Omental fat pad (tissue), 4 donors: ENCODE measurements at places on chromosomes 7 and 10.

DNA sequence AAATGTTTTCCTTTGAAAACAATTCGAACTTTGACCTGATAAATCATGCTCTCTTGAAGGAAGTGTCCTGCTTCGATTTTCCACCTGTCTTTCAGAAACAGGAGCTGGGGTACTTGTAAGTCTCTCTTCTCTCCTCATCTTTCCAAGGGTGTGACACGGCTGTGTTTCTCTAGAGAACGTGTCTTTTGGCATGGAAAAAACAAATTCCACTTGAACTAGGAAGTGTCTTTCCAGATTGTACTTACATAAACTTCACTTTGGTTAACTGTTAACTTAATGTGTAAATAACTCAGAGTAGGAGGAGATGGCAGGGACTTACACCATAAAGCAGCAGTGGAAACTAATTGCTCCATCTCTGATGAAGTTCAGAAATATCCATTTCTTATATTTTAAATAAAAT lies 4.2 kb upstream of the CALCR start:
- no peak for DNase-seq

GRCh38 chr10:51696251-51696650 lies 3.1 kb downstream of the CSTF2T start:
- no peak for DNase-seq

- no peak for DNase-seq
Observed at GRCh38 chr7:157013101-157013500, 2.6 kb upstream of the MNX1 start.

GRCh38 chr7:43785420-43785819 lies 26.9 kb downstream of the BLVRA start:
- DNase-seq, result no peak

DNA sequence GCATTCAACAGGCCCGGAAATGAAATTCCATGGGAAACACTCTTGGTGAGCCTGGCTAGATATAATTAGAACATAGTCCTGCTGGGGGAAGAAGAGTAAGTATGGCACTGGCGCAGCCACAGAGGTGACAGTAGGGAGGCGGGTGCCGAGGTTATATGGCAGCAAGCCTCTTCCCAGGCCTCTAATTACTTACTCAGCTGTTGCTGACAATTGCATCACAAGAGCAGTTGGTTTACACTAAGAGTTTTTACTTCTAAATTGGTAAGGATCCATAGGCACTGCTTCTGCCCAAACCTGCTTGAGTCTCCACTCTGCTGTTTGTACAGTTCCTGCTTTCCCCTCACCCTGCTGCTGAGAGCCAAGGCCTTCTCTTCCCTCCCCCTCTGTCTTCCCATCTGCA lies 93.3 kb upstream of the DUSP5 start:
- no peak for DNase-seq

DNA sequence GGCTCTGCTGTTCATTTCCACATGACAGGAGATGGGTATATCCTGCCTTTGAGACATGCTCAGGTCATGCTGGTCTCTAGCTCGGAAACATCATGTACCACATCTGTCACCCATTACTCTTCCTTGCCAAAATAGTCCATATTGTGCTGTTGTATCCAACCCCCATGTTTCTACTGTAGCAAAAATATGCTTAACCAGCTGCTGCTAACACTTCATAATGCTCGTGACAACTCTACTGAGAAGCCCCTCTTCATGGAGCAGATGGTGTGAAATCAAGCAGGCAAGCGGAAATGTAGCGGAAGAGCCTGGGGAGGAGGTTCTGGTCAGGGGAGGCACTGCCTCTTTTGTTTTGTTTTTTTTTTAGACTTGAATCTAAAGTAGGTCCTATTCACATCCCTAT lies 82.9 kb downstream of the NPY start:
- no peak for DNase-seq

GRCh38 chr10:43362191-43362839 lies 9.1 kb upstream of the FXYD4 start:
- DNase-seq, result peak; percentile 97

- DNase-seq, result no peak
Observed at GRCh38 chr10:11237571-11237970, 219.9 kb downstream of the CELF2 start.

DNA sequence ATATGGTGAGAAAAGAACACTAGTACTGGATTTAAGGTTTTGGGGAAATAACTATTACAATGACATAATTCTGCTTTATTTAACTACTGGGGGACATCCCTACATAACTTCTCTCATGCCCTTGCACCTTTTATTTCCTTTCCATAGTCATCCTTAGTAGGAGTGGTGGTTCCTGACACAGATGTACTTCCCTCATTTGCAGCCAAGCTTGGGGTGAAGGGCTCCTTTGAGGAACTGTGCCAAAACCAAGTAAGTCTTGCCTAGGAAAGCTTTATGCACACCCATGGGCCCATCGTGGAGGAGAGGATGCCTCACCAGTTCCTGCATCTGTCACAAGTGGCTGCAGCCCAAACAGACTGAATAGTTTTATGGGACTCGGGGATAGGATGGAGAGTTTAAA lies 20.6 kb downstream of the ZDHHC6 start:
- no peak for DNase-seq

- no peak for DNase-seq
Observed at GRCh38 chr10:12097791-12098190, 29.0 kb downstream of the DHTKD1 start.

GRCh38 chr7:127893547-127893946 lies 137.7 kb downstream of the LRRC4 start:
- no peak for DNase-seq

- DNase-seq, result no peak
Observed at GRCh38 chr7:16479161-16479560, 13.6 kb upstream of the SOSTDC1 start.

- DNase-seq, result no peak
Observed at GRCh38 chr10:23359692-23360380, 15.2 kb upstream of the C10orf67 start.

DNA sequence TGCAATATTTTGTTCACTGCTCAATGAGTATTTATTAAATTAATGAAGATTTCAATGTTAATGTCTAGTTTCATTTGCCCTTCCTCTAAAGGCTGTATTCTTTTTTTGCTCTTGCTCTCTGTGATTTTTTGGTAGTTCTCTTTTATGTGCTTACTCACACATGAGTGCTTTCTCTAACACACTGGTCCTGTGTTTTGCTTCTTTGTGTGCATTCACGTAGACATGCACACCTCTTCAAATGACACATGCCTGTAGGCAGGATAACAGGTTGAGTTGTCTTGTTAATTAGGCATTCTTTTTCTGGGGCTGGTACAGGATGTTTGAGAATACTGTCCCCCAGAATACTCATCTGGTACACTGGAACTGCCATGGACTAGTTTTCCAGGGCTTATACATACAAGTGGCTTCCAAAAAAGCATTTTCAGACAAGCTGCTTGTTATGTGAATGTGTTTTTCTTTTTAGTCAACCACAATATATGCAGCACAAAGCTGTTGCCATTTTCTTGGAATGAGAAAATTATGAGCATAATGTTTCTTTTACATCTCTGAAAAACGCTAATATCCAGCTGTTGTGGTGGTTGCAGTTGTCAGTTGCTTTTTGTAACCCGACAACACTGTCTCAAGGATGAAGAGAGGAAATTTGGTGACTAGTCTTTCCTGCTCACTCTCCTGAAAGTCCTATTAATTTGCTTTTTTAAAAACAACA lies 416.4 kb downstream of the AUTS2 start:
- no peak for DNase-seq

DNA sequence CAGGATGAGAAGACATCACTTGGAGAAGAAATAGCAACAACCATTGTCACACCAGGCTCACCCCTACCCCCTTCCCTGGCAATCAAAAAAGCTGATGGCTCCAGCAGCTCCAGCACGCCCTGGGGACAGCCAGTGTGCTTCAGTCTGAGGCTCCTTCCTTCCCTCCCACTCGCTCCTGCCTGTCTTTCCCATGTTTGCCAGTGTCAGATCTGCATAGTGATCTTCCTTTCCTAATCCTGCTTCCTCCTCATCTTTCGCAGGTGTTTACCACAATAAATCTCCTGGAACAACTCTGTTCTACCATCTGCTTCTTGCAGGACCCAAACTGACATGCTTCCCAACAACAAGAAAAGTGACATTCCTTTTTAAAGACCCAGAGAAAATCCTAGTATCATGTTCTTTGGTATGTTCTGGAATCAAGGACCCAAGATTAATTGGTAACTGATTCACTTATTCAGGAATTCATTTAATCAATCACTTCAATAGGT lies 57.1 kb downstream of the STEAP1B start:
- no peak for DNase-seq

DNA sequence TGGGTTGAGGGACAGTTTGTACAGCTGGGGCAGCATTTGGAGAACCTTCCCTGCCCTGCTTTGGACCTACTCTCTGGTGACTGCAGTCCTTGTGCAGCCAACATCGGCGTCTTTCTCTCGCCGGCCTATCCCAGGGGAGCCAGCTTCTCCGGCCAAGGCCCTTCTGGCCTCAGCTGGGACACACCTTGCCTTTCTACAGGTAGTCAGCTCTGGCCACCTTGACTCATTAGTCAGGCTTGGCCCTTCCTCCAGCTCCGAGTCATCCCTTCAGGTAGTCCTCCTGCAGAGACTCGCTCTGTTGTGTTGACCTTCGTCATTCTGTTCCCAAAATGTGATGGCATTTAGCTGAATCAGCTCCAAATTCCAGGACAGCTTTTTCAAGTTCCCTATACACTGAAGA lies 145.0 kb upstream of the CHST15 start:
- DNase-seq, result no peak

DNA sequence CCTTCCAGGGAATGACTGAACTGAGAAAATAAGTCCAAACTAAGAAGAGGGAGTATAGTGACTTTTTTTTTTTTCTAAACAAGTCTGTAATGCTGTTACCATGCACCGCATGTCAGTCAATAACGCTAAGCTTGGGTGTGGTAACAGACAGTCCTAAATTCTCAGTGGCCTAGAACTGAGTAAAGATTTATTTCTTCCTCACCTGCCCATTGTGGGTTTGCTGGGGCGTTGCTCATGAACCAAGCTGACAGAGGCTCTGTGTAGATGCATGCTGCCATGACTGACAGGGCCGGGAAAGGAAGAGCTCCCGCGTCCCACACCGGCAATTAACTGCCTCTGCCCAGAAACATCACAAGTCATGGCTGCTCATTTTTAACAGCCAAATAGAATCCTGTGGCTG lies 25.5 kb upstream of the PRKG1 start:
- DNase-seq, result no peak

- DNase-seq, result peak; percentile 23
Observed at GRCh38 chr10:132518572-132519381, 18.8 kb upstream of the INPP5A start.

DNA sequence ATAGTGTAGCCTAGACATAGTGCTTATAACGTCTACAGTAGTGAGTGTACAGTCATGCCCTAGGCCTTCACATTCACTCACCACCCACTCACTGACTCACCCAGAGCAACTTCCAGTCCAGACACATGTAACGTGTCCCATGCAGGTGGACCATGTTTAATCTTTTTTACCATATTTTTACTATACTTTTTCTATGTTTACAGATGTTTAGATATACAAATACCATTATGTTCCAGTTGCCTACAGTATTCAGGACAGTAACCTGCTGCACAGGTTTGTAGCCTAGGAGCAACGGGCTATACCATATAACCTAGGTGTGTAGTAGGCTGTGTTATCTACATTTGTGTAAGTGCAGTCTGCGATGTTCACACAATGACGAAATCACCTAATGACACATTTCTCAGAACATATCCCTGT lies 11.0 kb downstream of the MPP7 start:
- no peak for DNase-seq

GRCh38 chr10:132551808-132552130 lies 14.2 kb downstream of the INPP5A start:
- DNase-seq, result no peak

DNA sequence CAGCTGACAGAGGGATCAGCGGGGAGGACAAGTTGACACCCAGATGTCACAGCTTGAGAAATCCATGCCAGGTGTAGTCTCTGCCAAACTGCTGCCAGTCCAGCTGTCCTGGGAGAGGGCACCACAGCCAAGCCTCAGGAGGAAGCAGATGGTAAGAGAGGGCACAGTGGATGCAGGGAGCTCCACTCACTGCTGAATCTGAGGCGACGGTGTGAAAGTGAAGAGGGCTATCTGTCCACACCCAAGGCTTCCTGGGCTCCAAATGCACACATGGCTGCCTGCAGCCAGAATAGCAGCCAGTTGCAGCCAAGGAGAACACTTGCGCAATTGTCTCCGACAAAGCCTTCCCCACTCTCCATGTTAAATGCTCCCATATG lies 502.4 kb downstream of the GRID1 start:
- no peak for DNase-seq

DNA sequence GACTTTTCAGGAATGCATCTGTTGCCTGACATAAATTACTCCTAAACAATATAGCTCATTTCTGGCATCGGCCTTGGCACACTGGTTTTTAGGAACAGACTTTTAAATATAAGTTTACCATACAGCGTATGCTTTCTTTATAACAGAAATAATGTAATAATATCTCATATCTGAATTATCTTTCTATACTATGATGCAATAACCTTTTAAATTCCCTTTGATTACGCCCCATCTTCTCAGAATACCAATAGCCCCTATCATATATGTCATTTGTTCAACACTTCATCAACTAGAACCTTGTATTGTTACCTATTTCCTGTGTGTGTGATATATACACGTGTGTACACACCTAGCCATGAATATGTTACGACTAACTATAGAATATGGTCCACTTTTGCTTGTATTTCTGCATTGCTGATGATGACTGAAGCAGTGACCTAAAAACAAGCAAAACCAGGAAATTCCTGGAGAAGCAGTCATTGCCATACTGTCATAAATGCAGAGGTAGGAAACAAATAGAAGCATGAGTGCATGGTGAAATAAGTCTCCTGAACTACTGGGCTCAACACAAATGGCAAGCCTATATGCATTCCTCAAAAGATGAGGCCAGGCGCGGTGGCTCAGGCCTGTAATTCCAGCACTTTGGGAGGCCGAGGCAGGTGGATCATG lies 618.4 kb upstream of the NRP1 start:
- no peak for DNase-seq

DNA sequence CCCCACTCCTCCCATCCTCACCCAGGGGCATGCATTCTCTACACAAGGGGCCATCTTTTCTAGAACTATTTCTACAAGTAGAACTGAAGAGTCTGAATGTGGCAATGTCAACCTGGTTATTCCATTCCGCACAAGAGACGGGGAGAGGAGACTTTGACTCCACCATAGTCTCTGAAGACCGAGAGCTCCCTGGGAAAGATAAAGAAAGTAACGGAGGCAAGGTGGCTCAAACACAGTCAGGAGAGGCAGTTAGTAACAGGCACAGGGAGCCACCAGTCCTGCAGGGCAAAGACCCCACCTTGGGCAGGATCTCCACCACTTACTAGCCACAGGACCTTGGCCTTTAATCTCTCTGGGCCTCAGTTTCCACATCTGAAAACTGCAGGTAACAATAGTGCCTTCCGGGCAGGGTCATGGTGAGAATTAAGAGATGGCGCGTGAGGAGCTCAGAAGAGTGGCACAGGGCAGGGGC lies 100.3 kb downstream of the TNS3 start:
- no peak for DNase-seq

GRCh38 chr7:143510854-143511592 lies 33.4 kb downstream of the TAS2R41 start:
- no peak for DNase-seq

GRCh38 chr7:128912281-128912680 lies 1.8 kb upstream of the KCP start:
- DNase-seq, result no peak

GRCh38 chr10:43928425-43928968 lies 279.8 kb upstream of the ZNF32 start:
- no peak for DNase-seq
